Thyroid gland (tissue), 4 donors: ENCODE measurements at places on chromosomes 7 and 10. TPM values are rescaled to one million over a fixed set of nuclear protein-coding genes. Genes with fewer than 3 reads are reported as not detected.

Gene C10orf143
- total RNA-seq, result 5.0 TPM

Gene MARVELD1
- 46.6 TPM for total RNA-seq

Gene CALD1
- 167 TPM for total RNA-seq

Gene MMP21
- total RNA-seq, result not detected

Gene ZNF438
- total RNA-seq, result 19.2 TPM

Gene NKX1-2
- total RNA-seq, result not detected

Gene DCLRE1C
- 17.9 TPM for total RNA-seq

Gene HOXA1
- not detected for total RNA-seq

Gene NUTM2B
- 2.8 TPM for total RNA-seq

Gene PILRA
- total RNA-seq, result 4.4 TPM

- H3K4me3 ChIP-seq, result no peak overlapping the region
- H3K27ac ChIP-seq, result no peak overlapping the region
- DNase-seq, result no peak
- no peaks in the 10 kb centered on the region for H3K36me3 ChIP-seq
- H3K27me3 ChIP-seq, result no peaks in the 10 kb centered on the region
These were observed 52.0 kb downstream of the FAS start for GRCh38 chr10:89042562-89042961.

GRCh38 chr7:108947526-108947925 is 377.9 kb downstream of the DNAJB9 start:
- H3K36me3 ChIP-seq, result no peaks in the 10 kb centered on the region
- H3K27ac ChIP-seq, result no peak overlapping the region
- DNase-seq, result no peak

DNA sequence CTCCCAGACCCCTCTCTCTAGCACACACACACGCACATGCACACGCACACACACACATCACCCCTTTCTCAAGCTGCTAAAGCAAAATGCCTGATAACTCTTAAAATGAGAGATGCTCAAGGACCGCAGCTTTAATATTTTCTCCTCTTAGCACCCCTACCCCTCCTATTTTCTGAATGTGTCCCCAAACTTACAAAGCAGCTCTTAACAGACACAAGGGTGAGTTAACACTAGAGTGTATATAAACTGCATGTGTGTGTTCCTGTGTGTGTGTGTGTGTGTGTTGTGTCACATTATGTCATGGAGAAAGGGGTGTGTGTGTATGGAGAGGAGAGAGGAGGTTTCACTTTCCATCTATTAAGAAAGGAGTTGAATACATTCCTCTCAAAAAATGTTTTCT is 1.3 kb downstream of the PTN start:
- DNase-seq, result no peak
- H3K36me3 ChIP-seq, result no peaks in the 10 kb centered on the region
- no peak overlapping the region for H3K4me3 ChIP-seq

DNA sequence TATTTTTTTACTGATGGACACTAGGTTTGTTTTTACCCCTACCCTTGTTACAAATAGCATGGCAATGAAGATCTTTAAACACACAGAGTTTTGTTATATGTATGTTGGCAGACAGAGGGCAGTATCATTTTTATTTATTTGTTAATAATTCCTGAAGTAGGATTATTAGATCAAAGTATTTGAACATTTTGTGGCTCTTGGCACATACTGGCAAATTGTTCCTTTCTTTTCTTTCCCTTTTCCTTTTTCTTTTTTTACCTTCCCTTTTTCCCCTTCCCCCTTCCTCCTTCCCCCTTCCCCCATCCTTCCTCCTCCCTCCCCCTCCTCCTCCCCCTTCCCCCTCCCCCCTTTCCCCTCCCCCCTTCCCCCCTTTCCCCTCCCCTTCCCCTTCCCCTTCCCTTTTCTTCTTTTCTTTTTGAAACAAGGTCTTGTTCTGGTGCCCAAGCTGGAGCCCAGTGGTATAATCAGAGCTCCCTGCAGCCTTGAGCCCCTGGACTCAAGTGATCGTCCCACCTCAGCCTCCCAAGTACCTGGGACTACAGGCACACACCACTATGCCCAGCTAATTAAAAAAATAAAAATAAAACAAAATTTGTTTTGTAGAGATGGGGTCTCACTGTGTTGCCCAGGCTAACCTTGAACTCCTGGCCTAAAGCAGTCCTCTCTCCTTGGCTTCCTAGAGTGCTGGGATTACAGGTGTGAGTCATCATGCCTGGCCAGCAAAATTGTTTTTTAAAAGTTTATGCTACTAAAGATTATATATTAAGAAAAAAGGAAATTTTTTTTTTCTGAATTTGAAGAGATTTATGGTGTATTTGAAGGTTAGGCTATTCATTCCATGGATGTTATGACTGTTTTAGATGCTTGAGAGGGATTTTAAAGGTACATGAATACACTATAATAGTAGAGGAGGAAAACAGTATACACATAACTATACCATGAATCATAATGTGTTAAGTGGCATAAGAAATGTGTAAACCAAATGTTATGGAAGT is 39.3 kb downstream of the SEPTIN7 start:
- H3K27me3 ChIP-seq, result no peaks in the 10 kb centered on the region
- H3K4me3 ChIP-seq, result no peak overlapping the region
- no peaks in the 10 kb centered on the region for H3K36me3 ChIP-seq
- no peak for DNase-seq

DNA sequence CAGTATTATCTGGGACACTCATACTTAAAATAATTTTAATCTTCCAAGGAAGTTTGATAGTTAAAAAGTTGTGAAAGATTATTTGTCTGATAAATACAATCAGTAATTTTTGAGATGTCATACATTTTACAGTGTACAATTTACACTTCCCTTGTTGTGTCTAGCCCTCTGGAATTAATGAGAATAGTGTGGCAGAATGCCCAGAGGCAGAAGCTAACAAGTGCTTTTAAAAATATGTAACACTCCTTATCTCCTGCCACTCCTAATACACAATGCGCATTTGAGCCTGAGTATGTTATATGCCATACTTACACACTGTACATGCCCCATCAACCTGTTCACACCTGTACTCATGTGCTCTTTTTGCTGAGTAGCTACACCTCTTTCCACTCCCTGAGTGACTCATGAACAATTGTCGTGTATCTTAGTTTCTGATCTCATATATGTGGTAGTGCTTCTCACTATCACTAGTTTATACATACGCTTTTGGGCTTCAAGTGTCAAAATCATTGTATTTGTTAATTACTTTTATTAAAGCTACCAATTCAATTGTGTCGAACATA is 106.9 kb upstream of the GNAI1 start:
- H3K36me3 ChIP-seq, result no peaks in the 10 kb centered on the region
- no peaks in the 10 kb centered on the region for H3K4me1 ChIP-seq
- H3K27ac ChIP-seq, result no peak overlapping the region
- no peak for DNase-seq
- no peak overlapping the region for H3K4me3 ChIP-seq

GRCh38 chr7:127667759-127668530 is 16.0 kb downstream of the SND1 start:
- no peaks in the 10 kb centered on the region for H3K27me3 ChIP-seq
- H3K4me1 ChIP-seq, result no peaks in the 10 kb centered on the region
- no peak overlapping the region for H3K4me3 ChIP-seq
- no peak for DNase-seq
- H3K27ac ChIP-seq, result no peak overlapping the region
- H3K36me3 ChIP-seq, result no peaks in the 10 kb centered on the region

DNA sequence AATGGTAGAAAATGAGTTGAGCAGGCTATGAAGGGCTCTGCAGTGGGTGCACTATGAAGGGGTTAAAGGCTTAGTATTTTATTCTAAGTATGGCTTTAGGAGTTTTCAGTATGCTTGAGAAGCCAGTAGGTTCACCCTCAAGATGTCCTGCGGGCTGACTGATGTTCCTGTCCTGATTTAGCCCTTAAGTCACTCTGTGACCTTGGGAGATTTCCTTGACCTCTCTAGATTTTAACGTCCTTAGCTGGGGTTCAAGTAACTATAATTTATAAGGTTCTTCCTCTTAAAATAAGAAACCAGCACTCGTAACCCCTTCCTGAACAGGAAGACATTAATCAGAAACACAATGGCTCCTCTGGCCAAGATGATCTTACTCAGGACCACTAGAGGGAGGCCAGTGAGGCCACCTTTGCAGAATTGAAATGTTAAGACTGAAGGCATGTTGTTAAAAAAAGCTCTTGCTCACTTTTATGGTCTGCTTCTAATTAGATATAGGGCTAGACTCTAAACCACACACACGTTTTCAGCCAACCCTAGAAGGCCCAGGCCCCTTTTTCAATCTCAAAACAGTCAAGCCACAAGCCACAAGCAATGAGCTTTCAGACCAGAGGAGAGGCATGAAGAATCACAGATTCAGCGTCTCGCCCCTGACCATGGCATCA is 41.9 kb downstream of the CDK1 start:
- no peaks in the 10 kb centered on the region for H3K4me1 ChIP-seq
- H3K4me3 ChIP-seq, result no peak overlapping the region
- no peaks in the 10 kb centered on the region for H3K36me3 ChIP-seq
- no peak overlapping the region for H3K27ac ChIP-seq

GRCh38 chr10:104735757-104736391 is 94.8 kb downstream of the SORCS3 start:
- DNase-seq, result no peak
- H3K36me3 ChIP-seq, result no peaks in the 10 kb centered on the region
- H3K4me1 ChIP-seq, result no peaks in the 10 kb centered on the region
- no peaks in the 10 kb centered on the region for H3K27me3 ChIP-seq
- H3K27ac ChIP-seq, result no peak overlapping the region

GRCh38 chr10:89144836-89145235 is 62.3 kb downstream of the CH25H start:
- H3K36me3 ChIP-seq, result no peaks in the 10 kb centered on the region
- no peak for DNase-seq
- no peak overlapping the region for H3K27ac ChIP-seq

DNA sequence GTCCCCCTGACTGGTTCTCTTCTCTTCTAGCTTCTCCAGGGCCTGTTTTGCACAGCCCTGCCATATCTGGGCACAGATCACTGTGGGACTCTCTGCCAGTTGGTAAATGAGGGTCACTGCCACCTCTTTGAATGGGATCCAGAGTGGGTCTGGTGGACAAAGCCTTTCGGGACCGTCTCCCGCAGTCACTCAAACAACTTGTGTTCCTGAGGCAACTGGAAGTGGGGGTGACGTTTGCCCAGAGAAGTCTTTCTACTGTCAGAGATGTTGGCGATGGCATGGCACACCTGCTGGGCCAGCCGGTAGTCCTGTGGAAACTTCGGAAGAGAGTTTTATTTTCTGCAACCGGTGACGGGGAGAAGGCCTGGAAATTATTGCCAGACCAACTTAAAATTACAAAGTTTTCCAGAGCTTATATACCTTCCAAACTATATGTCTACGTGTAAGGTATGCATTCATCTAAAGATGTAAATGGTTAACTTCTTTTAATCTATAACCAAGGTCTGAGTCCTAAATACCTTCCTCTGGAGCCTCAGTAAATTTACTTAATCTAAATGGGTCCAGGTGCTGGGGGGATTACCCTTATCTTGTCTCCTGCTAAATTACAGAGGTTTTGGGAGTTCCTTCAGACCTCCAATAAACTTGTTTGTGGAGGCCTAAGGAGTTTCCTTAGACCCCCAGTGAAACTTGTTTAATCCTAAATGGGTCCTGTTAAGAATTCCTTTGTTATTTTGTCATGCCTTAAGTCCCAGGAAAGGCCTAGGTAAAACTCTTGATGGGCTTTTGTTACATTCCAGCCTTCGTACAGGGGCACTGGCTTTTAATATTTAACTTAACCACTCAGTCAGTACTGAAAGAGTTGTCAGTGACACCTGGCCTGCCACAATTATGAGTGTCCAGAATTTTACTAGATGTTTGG is 94.0 kb downstream of the NPSR1 start:
- no peak overlapping the region for H3K4me3 ChIP-seq
- H3K36me3 ChIP-seq, result no peaks in the 10 kb centered on the region
- no peak overlapping the region for H3K27ac ChIP-seq

DNA sequence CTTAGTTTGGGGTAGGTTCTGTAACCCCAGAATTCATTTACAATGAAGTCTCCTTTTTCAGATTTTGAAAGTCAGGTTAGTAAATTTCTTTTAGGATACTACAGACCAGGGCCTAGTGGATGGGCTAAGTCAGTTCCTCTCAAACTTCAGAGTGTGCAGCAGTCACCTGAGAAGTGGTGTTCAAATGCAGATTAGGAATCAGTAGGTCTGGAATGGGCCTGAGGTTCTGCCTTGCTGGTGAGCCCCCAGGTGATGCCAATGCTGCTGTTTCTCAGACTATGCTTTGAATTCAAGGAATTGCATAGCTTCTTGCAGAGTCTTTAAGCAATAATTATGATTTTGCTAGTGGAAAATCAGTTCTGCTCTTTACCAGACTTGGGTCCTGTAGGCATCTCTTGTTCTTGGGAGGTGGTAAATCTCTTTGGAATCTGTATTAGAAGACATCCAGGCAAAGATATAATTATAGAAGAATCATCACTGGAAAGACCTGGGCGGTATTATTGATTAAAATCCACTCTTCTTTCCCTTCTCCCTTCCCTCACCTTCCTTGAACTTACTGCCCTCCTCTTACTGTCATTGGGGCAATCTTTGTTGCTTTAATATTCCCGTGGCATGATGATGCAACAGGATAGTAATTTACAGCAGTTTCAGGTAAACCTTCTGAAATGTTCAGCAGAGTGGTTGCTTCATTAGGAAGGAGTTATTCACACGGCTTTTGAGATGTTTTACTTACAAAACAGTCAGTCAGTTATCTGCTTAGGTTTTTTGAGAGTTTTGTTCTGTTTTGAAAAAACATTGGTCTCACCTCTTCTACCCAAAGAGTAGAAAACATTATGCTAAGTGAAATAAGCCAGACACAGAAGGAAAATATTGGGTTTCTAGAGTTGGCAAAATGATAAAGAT is 87.2 kb downstream of the NRF1 start:
- H3K27me3 ChIP-seq, result no peaks in the 10 kb centered on the region
- no peaks in the 10 kb centered on the region for H3K4me1 ChIP-seq
- DNase-seq, result no peak
- no peaks in the 10 kb centered on the region for H3K36me3 ChIP-seq
- H3K27ac ChIP-seq, result no peak overlapping the region

GRCh38 chr10:110392868-110393740 is 88.4 kb upstream of the SMNDC1 start:
- no peak overlapping the region for H3K27ac ChIP-seq

DNA sequence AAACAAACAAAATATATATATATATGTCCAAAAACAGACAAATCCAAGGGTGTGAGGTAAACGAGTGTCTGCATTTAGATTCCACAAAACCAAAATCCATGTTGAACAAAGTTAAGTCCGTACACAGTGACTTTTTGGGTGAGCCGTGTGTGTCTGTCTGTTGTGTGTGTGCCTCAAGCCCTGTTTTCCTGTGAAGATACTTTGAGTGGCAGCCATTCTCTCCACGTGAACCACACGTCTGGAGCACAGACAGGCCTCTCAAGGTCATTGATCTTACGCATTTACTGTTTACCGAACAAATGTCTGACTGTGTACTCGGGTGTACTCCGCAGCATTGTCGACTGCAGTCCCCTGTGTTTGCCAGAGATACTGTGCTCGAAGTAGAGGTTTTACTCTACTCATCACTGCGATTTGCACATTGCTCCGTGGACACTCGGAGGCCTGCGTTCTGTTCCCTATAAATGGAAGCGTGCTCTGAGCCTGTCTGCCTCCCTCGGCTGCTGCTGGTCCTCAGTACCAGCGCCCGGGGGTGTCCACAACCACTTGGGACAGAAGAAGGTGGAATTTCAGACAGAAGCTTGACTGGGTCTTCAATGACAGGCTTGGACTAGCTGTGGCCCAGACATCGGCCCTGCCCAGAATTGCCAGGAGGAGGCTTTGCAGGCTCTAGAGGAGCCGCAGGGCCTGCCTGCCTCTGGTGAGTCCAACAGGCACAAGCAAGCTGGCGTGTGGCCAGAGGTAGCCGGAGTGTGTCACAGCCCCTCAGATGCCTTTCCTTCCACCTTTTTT is 22.1 kb downstream of the CYP17A1 start:
- H3K4me1 ChIP-seq, result peaks cover 38% of the 10 kb centered on the region
- H3K36me3 ChIP-seq, result peaks cover 43% of the 10 kb centered on the region
- peak overlapping the region; percentile 77 for H3K27ac ChIP-seq
- H3K27me3 ChIP-seq, result no peaks in the 10 kb centered on the region
- peak; percentile 75 for DNase-seq
- H3K4me3 ChIP-seq, result no peak overlapping the region
